Skeletal muscle cell (primary cell): ENCODE measurements at places on chromosomes 5 and 9.
A peak's percentile ranks its signal among the peaks of the same experiment; 100 is the strongest.

- DNase-seq, result peak; percentile 32
Observed at GRCh38 chr9:121434969-121435368, 64.7 kb downstream of the GGTA1 start.

GRCh38 chr5:118905196-118905595 is 83.2 kb downstream of the DTWD2 start:
- DNase-seq, result no peak

DNA sequence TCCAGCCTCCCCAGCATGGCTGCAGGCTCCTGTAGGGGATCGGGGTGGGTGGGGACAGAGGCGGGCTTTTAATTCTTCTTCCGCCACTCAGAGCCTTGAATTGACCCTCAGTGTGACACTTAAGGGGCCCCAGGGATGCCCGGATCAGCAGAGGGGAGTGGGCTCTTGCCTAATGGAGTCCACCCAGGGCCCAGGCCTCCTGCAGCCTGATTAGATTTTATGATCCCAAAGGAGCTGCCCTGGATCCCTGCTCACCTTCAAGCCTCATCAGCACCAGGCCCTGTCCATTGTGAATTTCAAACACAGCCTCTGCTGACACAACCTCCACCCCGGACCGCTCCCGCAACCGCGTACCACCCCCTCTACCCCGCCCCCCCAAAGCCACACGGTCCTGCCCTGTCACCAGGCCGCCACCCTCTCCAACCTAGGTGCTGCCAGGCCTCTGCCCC is 214.1 kb upstream of the IER5L start:
- DNase-seq, result no peak

- DNase-seq, result no peak
Observed at GRCh38 chr5:68037546-68037945, 178.0 kb upstream of the PIK3R1 start.

GRCh38 chr9:13665418-13666066 is 386.1 kb upstream of the MPDZ start:
- peak; percentile 12 for DNase-seq

DNA sequence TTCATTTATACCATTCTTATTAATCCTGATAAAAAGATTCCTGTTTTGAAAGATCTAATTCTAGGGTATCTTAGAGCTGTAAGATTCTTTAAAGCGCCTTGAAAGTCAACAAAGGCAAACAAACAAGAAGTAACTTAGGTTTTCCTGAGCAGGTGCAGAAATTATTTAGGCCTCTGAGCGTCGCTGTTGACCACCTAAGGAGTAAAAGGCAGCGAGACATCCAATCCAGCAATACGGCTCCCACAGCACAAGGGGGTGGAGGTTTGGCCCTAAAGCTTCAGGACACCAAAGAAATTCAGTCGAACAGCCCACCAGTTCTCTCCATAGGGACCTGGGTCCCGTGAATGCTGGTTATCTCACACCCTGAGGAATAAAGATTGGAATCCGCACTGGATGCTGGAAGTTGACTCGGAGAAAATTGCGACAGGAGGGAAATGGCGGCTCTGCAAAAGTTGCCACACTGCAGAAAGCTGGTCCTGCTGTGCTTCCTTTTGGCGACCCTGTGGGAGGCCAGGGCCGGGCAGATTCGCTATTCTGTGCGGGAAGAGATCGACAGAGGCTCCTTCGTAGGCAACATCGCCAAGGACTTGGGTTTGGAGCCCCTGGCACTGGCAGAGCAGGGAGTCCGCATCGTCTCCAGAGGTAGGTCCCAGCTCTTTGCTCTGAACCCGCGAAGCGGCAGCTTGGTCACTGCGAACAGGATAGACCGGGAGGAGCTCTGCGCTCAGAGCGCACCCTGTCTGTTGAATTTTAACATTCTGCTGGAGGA is at the start of gene PCDHGA2:
Gene PCDHGA2, plus strand, starts transcription at position 223 of the 769 bp plus-strand sequence.
- no peak for DNase-seq

GRCh38 chr9:126880947-126881332 is 20.5 kb downstream of the ZBTB34 start:
- no peak for DNase-seq

GRCh38 chr5:145396888-145397287 is 438.3 kb downstream of the PRELID2 start:
- DNase-seq, result no peak
